ENCODE measurements at places on chromosomes 12 and 14. TPM values are rescaled to one million over a fixed set of nuclear protein-coding genes. Genes with fewer than 3 reads are reported as not detected.

DNA sequence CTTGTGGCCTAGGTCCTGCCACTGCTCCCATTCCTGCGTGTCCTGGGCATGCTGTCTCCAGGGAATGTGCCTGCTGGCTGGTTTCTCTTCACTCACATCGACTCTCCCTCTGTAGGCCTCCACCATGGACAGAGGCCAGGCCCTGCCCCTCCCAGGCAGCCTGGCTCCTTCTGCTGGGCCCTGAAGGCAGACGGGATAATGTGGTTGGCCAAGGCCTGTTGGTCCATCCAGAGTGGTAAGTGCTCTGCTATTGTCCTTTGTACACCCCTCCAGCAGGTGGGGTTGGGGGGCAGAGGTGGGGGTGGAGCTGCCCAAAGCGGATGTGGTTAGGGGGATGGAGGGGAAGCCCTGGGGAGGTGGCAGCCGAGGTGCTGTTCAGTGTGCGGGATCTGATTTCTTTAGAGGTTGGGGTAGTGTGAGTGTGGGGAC is 9.5 kb upstream of the NR4A1 start:
- peak; percentile 86 for DNase-seq

DNA sequence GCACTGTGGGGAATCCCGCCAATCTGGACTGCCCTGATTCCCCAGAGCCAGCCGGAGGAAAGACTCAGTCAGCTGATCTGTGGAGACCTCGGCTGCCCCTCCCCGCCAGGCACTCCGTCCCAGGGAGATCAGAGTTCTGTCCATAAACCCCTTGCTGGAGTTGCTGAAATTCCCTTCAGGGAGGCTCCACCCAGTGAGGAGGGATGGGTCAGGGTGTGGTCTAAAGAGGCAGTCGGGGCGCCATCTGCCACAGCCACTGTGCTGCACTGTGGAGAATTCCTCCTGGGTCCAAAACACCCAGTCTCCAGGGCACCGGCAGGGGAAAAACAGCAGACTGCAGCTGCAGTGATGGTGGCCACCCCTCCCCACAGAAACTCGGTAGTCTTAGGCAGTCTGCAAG is 1922.3 kb upstream of the FLRT2 start:
- DNase-seq: no peak

DNA sequence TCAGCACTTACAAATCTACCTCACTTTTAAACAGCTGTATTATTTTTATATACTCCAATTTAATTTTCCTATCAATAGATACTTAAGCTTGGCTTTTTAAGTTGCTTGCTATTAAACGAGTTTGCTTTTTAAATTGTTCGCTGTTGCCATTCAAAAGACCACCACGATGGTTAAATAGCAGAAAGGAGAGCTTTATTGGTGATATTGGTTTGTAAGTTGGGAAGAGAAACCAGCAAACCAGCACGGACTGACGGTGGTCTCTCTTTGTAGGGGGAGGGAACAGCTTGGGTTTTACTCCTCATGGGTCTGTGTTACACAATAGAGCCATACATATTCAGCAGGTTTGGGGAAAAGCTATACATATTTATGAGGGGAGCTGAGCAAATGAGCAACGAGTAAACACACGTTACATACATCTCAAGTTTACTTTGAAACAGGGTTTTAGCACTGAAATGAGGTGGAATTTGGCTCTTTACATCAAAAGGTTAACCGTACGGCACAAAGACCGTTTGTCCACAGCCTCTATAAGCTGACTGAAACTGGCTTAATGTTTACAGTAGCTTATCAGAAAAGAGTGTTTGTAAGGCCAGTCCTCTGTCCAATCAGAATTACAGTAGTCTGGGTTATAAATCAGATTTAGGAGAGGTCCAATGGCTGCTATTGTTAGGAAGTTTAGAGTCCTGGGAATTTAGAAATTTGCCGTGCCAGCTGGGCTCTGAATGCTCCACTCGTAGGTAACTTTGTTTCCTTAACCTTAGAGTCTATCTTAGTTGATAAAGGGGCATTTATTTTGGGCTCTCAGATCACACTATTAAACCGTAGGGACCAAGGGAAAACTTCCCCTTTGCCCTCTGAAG is 69.7 kb upstream of the DHRS4 start:
- peak; percentile 29 for DNase-seq

DNA sequence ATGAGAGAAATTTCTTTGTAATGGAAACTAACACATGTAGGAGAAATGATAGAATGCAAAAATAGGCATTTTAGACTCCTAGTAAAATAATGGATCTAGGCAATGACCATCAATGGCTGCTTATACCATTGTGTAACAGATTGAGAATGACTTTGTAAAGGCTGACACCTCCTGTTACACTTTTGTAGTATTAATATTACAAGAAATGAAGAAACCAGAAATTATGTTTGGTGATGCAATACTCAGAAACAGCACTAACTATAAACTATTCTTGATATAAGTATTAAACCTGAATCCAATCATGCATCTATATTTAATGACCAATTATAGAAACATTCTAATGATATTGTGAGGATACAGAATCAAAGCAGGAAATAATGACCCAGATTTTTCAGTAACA is 108.5 kb upstream of the CNTN1 start:
- DNase-seq: no peak

DNA sequence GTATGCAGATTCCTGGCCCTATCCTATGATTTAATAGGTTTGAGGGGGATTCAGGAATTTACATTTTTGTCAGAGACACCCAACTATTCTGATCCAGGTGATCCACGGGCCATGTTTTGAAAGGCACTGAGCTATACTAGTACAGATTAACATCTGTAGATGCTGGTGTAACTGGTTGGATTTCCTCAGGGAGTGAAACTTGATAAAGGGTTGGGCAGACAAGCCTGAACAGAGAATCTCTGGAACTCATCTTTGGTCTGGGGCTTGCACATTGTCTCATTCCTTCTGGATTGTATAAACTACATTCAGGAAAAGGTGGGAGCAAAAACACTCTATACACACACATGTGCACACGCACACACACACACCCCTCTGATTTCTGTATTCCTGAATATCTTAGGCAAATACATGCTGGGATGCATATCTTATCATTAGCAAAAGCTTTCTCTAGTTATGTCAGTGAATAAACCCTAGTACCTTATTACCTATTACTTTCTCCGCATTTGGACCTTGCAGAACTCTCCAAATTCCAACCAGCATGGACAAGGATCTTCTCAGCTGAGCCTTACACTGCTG is 104.6 kb downstream of the SLC38A1 start:
- DNase-seq: no peak

- DNase-seq: no peak
Measured at GRCh38 chr12:124970647-124971402, 18.1 kb downstream of the DHX37 start.

Gene STYK1
- 0.67 TPM for polyA plus RNA-seq

- DNase-seq: no peak
Measured at GRCh38 chr14:74483321-74483720, 9.8 kb downstream of the NPC2 start.

GRCh38 chr14:42299692-42300091 is 693.0 kb downstream of the LRFN5 start:
- DNase-seq: no peak

GRCh38 chr12:43029971-43030370 is 440.4 kb upstream of the PRICKLE1 start:
- DNase-seq: no peak

GRCh38 chr12:43736927-43737440 is 21.6 kb downstream of the PUS7L start:
- DNase-seq: no peak

Gene ZC2HC1C
- polyA plus RNA-seq: 7.6 TPM

Gene VASH1
- polyA plus RNA-seq: 10.5 TPM

Gene OTUB2
- 0.31 TPM for polyA plus RNA-seq

Gene ITGB7
- polyA plus RNA-seq: 3.9 TPM

Gene AKAP3
- polyA plus RNA-seq: 0.57 TPM

Gene HSPB8
- polyA plus RNA-seq: 43.4 TPM

Gene INHBE
- polyA plus RNA-seq: not detected

Gene COQ5
- 23.7 TPM for polyA plus RNA-seq

DNA sequence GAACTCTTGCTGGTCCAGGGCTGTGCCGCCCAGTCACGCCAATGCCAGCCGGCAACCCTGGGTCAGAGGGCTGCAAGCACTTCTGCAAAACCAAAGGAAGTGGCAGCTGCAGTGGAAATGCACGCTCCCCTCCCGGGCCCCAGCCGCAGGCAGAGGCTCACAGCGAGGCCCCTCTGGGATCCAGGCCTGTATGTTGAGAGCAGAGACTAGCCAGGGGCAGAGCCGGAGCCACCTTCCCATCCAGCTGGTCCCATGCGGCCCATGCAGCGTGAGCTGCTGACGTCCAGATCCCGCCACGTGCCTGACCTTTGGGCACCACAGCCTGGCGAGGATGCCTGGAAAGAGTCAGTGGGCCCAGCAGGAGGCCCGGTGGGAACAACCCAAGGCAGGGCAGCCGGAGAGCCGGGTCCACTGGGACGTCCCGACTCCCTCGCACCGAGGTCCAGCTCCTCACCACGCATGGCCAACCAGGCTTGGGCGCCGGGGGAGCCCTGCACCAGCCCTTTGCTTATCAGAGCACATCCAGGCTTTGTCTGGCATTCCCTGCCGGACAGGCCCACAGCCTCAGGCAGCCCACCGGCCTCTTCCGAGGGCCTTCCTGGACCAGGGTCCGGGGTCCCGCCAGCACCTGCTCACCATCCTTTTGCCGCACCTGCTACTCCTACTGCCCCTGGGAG is 4.3 kb downstream of the GPR132 start:
- DNase-seq: peak; percentile 46

DNA sequence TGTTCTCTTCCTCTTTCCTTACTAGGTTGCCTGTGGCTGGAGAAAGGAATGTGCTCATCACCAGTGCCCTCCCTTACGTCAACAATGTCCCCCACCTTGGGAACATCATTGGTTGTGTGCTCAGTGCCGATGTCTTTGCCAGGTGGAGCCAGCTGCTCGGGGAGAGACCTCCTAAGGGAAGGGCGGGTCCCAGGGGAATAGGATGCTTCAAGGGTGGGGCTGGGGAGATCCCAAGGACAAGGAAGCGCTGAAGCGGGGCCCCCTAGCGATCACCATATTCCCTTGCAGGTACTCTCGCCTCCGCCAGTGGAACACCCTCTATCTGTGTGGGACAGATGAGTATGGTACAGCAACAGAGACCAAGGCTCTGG is 10.2 kb downstream of the MARS1 start:
- DNase-seq: no peak

- DNase-seq: no peak
Measured at GRCh38 chr14:89952576-89952975, 2.0 kb downstream of the EFCAB11 start.

DNA sequence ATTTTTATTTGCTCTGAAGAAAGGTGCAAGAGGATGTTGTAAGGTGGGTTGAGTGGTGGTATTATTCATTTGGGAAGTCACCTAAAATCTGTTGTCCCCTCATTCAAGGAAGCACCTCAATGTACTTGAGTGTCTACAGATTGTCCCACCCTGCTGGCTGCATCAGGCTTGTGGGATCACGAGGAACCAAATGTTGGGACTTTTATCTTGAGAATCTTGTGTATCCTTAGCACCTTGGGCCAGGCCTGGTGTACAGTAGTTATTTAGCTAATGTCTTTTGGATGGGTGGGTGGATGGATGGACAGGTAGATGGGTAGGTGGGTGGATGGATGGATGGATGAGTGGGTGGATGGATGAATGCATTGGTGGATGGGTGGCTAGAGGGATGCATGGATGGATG is 519.3 kb downstream of the BCL11B start:
- DNase-seq: no peak

Gene MMP19
- polyA plus RNA-seq: 9.3 TPM

DNA sequence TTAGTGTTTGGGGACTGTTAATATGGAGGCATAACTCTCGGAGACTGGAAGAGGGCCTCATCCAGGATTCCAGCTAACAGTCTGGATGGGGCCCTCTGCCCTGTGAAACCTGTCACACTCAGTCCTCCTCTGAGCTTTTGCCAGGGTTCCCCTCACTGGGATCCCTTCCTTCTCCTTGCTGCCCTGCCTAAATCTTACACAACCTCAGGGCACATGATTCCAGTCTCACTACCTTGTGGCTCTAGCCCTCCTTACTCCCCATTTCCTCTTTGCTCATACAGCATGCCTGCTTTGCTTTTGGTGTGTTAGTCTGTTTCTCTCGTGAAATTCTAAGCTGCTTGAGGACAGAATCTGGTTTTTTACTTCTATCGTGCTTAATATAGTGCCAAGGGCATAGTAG is 942 bp upstream of the GSG1 start:
- no peak for DNase-seq

GRCh38 chr12:614411-614970 is 48.8 kb downstream of the NINJ2 start:
- DNase-seq: peak; percentile 51

GRCh38 chr12:28517101-28517500 is 326.8 kb downstream of the CCDC91 start:
- peak; percentile 17 for DNase-seq

GRCh38 chr12:48862760-48863159 is 2.9 kb downstream of the RND1 start:
- DNase-seq: no peak

GRCh38 chr14:72766296-72766695 is 127.6 kb downstream of the DPF3 start:
- no peak for DNase-seq

- DNase-seq: no peak
Measured at GRCh38 chr14:99244941-99245563, 26.9 kb downstream of the BCL11B start.

- no peak for DNase-seq
Measured at GRCh38 chr12:105358789-105359188, 28.3 kb downstream of the C12orf75 start.

DNA sequence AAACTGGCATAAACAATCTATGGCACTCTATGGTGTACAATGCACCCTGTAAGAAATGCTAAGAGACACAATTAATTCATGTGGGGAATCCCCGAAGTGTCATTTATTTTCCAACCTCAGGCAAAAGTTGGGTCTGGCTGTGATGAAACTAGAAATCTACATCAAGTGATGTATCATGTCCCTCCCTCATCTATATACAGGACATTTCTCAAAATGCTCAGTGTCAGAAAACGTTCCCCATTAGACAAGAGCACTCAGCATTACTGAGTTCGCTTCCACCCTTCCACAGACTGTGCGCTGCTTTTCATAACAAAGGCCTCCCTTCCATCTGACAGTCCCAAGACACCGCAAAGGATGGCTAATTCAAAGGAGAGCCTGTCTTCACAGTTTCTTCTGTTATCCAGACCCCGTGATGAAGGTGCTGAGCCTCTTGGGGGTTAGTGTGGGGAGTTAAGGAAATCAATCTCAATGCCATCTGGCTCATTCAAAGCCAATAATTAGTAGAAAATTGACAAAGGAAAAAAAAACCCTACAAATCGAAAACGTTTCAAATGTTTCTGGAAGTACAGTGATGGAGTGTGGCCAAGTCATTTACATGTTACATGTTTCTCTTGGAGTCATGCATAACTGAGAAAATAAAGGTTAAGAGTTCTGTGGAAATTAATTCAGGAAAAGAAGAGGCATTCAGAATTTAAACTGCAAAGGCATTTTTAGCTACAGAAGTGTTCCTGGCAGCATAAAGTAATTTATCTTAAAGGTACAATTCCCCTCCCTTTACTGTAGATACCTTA is 7.5 kb downstream of the CCDC88C start:
- no peak for DNase-seq

GRCh38 chr14:67237591-67237990 is 3.6 kb upstream of the PALS1 start:
- no peak for DNase-seq
